Myometrial cell (primary cell): ENCODE measurements at places on chromosomes 5 and 9. TPM values are rescaled to one million over a fixed set of nuclear protein-coding genes. Genes with fewer than 3 reads are reported as not detected.

Gene EIF4E1B
- total RNA-seq: not detected in 2 replicates

Gene CCDC107
- total RNA-seq: 14.0 and 27.1 TPM in 2 replicates

Gene SPATA31D4
- not detected in 2 replicates for total RNA-seq

Gene RXFP3
- total RNA-seq: not detected in 2 replicates

Gene ARPC5L
- total RNA-seq: 27.4 and 30.5 TPM in 2 replicates

Gene PTPN3
- total RNA-seq: 0.18 and 0.29 TPM in 2 replicates

Gene SLCO6A1
- not detected in 2 replicates for total RNA-seq

Gene TLE4
- 16.4 and 28.7 TPM in 2 replicates for total RNA-seq

Gene FAM221B
- not detected in 2 replicates for total RNA-seq
